Sigmoid colon (tissue), 7 donors: ENCODE measurements at places on chromosomes 3 and 15. TPM values are rescaled to one million over a fixed set of nuclear protein-coding genes. Genes with fewer than 3 reads are reported as not detected.

- no peak for DNase-seq
- H3K4me1 ChIP-seq = no peaks in the 10 kb centered on the region
- no peak overlapping the region for H3K4me3 ChIP-seq
- no peak overlapping the region for H3K27ac ChIP-seq
- no peaks in the 10 kb centered on the region for H3K27me3 ChIP-seq
- H3K36me3 ChIP-seq = no peaks in the 10 kb centered on the region
Measured at GRCh38 chr3:78666470-78666800, 1101.4 kb downstream of the ROBO1 start.

DNA sequence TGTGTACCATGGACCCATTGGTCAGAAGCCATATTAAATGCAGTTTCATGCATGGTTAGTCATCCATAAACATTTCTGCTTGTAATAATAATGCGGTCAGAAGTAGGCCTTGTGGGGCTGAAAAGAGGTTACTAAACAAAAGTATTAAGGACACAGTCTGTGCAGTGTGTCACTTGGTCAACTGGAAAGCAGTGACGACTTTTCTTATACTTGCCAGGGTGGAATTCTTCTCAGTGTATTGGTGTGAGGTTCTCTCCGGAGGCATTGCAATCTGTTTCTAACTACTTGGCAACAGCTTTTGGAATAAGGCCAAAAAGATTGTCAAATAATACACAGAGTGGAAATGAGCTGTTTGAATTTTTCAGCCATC lies 46.8 kb downstream of the CHL1 start:
- no peaks in the 10 kb centered on the region for H3K4me1 ChIP-seq
- H3K36me3 ChIP-seq = no peaks in the 10 kb centered on the region
- H3K27ac ChIP-seq = no peak overlapping the region
- no peaks in the 10 kb centered on the region for H3K27me3 ChIP-seq
- no peak for DNase-seq

DNA sequence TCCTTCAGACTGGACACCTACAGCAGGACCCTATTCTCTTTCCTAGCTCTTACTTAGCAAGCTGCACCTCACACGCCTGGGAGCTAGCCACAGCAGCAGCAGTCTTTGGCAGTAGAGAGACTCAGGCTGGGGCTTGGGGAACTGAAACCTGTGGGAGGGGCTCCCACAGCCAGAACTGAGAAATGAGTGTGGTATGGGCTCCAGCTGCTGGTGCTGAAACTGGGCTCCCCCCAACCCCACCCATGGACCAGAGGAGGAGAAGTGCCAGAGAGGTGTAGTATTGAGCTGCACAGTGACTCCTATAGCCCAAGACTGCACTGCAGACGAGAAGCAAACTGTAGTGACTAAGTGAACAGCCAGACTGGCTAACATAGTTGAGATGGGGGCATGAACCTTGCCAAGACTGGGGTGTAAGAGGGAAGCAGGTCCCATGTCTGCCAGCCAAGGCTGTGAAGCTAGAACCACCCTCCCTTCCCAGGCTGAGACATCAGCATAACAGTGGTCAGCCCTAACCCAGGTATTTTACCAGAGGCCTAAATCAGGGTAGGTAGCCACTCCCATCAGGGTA lies 62.5 kb downstream of the MYO5A start:
- H3K36me3 ChIP-seq = no peaks in the 10 kb centered on the region
- H3K27me3 ChIP-seq = no peaks in the 10 kb centered on the region
- no peak overlapping the region for H3K27ac ChIP-seq
- H3K4me1 ChIP-seq = no peaks in the 10 kb centered on the region
- peak; percentile 68 for DNase-seq

ALCAM gene
- 45.1 TPM for total RNA-seq
